ENCODE measurements at places on chromosomes 2 and 18. TPM values are rescaled to one million over a fixed set of nuclear protein-coding genes. Genes with fewer than 3 reads are reported as not detected.

The PROKR1 gene
- total RNA-seq: not detected

The DOK6 gene
- total RNA-seq: 12.5 TPM

- H3K27ac ChIP-seq: no peak overlapping the region
- H3K4me3 ChIP-seq: no peak overlapping the region
- no peaks in the 10 kb centered on the region for H3K4me1 ChIP-seq
- no peaks in the 10 kb centered on the region for H3K27me3 ChIP-seq
- H3K36me3 ChIP-seq: no peaks in the 10 kb centered on the region
Measured at GRCh38 chr18:533995-534601, 33.6 kb upstream of the COLEC12 start.

GRCh38 chr2:94986392-94986963 is 39.0 kb upstream of the MAL start:
- H3K4me1 ChIP-seq: no peaks in the 10 kb centered on the region
- H3K27ac ChIP-seq: no peak overlapping the region
- H3K4me3 ChIP-seq: no peak overlapping the region
- peak; percentile 46 for DNase-seq

GRCh38 chr2:60834270-60834717 is 47.1 kb upstream of the REL start:
- no peaks in the 10 kb centered on the region for H3K27me3 ChIP-seq
- H3K4me1 ChIP-seq: no peaks in the 10 kb centered on the region
- H3K27ac ChIP-seq: no peak overlapping the region
- H3K4me3 ChIP-seq: no peak overlapping the region
- DNase-seq: no peak

GRCh38 chr2:468648-469336 is 180.9 kb upstream of the ALKAL2 start:
- H3K4me1 ChIP-seq: no peaks in the 10 kb centered on the region
- DNase-seq: no peak
- no peaks in the 10 kb centered on the region for H3K36me3 ChIP-seq
- no peak overlapping the region for H3K4me3 ChIP-seq
- H3K27me3 ChIP-seq: peaks cover 48% of the 10 kb centered on the region
- H3K27ac ChIP-seq: no peak overlapping the region

The PLCL1 gene
- total RNA-seq: 108 TPM

DNA sequence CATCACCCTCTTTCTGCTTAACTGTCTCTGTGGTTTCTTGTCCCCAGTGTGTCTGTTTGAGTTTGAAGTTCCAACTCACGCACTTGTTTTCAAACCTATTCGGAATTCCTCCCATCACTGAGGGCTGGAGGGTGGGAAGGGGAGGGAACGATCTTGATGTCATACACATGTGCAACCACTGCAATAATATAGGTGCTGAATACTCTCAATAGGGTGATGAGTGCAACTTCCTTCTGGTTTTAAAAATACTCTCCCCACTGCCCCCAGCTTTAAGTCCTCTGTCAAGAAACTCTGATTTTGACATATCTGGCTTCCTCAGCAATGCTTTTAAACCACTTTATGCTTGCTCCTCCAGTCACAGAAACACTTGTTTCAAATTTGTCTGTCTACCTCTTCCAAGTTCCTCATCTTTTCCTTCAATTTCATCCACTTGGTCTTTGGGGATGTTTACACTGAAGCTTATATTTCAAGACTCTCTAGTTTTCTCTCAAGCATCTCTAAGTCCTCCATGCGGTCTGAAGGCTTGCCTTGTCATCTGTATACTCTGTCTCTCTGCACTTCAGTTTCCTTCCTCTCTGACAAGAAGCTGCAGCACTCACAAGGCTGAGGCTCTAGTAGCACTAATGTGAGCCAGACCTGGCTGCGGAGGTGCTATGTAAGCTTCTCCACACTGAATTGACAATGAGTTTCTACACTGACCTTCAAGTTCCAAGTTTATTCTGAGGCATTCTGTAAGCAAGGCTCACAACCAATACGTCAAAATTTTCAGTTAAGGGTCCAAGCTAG is 422.3 kb downstream of the ZEB2 start:
- H3K27me3 ChIP-seq: no peaks in the 10 kb centered on the region
- DNase-seq: no peak
- no peaks in the 10 kb centered on the region for H3K36me3 ChIP-seq

DNA sequence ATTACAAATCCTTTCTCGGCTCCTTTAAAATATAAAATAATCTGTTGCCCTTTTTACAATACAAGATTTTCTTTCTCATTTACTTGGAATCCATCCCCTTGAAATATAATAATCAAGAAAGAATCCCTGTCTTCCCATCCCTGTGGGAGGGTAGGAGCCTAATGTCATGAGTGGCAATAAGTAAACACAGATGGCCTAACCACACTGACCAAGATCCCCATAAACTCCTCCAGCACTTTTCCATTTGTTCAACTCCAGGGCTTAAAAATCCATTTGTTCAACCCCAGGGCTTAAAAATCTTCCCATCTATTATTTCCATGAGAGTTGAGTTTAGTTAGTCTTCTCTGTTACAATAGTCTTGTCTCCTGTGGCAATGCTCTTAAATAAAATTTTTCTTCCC is 297.6 kb downstream of the CDH7 start:
- H3K27me3 ChIP-seq: no peaks in the 10 kb centered on the region
- no peak overlapping the region for H3K4me3 ChIP-seq
- H3K27ac ChIP-seq: no peak overlapping the region
- no peaks in the 10 kb centered on the region for H3K4me1 ChIP-seq
- no peak for DNase-seq

- DNase-seq: no peak
- H3K36me3 ChIP-seq: no peaks in the 10 kb centered on the region
- no peaks in the 10 kb centered on the region for H3K27me3 ChIP-seq
- H3K4me1 ChIP-seq: peaks cover 40% of the 10 kb centered on the region
Measured at GRCh38 chr2:64202206-64202845, 58.1 kb upstream of the PELI1 start.

DNA sequence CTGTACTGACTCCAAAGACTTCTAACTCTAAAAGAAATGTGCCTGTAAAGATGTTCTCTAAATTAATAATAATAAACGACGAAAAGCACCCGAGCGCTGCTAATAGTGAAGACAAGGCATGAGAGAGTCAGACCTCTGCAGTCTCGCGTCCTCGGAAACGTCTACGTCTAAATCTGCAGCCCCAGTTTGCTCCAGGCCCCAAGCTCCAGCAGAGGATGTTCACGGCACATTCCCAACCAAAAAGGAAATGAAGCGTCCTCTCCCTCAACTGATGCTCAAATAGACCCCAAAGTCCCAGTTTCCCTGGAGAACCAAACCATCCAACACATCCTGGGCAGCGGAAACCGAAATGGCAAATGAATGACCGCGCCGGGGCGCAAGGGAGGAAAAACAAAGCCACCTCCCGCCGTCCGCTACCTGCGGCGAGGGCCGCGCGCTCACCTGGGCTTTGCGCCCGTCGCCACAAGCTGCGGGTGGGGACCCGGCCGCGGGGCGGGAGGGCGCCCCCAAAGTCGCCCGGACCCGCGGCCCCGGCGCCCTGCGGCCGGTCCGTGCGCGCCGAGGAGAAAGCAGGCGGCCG is 47.1 kb upstream of the CCDC150 start:
- peak overlapping the region; percentile 76 for H3K4me3 ChIP-seq
- DNase-seq: peak; percentile 21
- peaks cover 18% of the 10 kb centered on the region for H3K4me1 ChIP-seq
- H3K36me3 ChIP-seq: no peaks in the 10 kb centered on the region
- peak overlapping the region; percentile 85 for H3K27ac ChIP-seq

- H3K27me3 ChIP-seq: no peaks in the 10 kb centered on the region
- H3K4me3 ChIP-seq: no peak overlapping the region
- H3K4me1 ChIP-seq: no peaks in the 10 kb centered on the region
- peaks cover 17% of the 10 kb centered on the region for H3K36me3 ChIP-seq
- H3K27ac ChIP-seq: no peak overlapping the region
- DNase-seq: no peak
Measured at GRCh38 chr18:23485386-23485785, 17.9 kb upstream of the RMC1 start.

GRCh38 chr2:176101216-176101830 is 1.7 kb downstream of the HOXD12 start:
- H3K4me3 ChIP-seq: no peak overlapping the region
- H3K36me3 ChIP-seq: no peaks in the 10 kb centered on the region
- H3K27ac ChIP-seq: no peak overlapping the region
- H3K27me3 ChIP-seq: peaks cover 58% of the 10 kb centered on the region
- no peak for DNase-seq
- peaks cover 23% of the 10 kb centered on the region for H3K4me1 ChIP-seq

Measured in heart right ventricle (tissue), 16 donors.